ENCODE measurements at places on chromosomes 1 and 21. TPM values are rescaled to one million over a fixed set of nuclear protein-coding genes. Genes with fewer than 3 reads are reported as not detected.

NASP gene
- total RNA-seq, result 274 TPM

RHOU gene
- total RNA-seq, result 1.0 TPM

FAM72A gene
- 23.6 TPM for total RNA-seq

OR6K3 gene
- total RNA-seq, result not detected

TRIM63 gene
- not detected for total RNA-seq

MARK1 gene
- total RNA-seq, result not detected

CYP4B1 gene
- total RNA-seq, result not detected

CD1B gene
- not detected for total RNA-seq

RBBP5 gene
- 22.7 TPM for total RNA-seq

EPHA8 gene
- total RNA-seq, result not detected

GBP7 gene
- 0.10 TPM for total RNA-seq

S100A1 gene
- not detected for total RNA-seq

IGSF21 gene
- not detected for total RNA-seq

CTSK gene
- total RNA-seq, result 2.4 TPM

PYHIN1 gene
- 1.4 TPM for total RNA-seq

TSSK3 gene
- total RNA-seq, result 0.60 TPM

AZIN2 gene
- total RNA-seq, result 1.8 TPM

PRAMEF17 gene
- total RNA-seq, result not detected

RGS13 gene
- total RNA-seq, result not detected

TPR gene
- 116 TPM for total RNA-seq

BGLAP gene
- 1.6 TPM for total RNA-seq

SPRR2B gene
- not detected for total RNA-seq

RGSL1 gene
- not detected for total RNA-seq

All from activated naive CD8-positive, alpha-beta T cell treated with anti-CD3 and anti-CD28 coated beads for 36 hours (primary cell).